ENCODE measurements at places on chromosomes 2 and 18. TPM values are rescaled to one million over a fixed set of nuclear protein-coding genes. Genes with fewer than 3 reads are reported as not detected.

DNA sequence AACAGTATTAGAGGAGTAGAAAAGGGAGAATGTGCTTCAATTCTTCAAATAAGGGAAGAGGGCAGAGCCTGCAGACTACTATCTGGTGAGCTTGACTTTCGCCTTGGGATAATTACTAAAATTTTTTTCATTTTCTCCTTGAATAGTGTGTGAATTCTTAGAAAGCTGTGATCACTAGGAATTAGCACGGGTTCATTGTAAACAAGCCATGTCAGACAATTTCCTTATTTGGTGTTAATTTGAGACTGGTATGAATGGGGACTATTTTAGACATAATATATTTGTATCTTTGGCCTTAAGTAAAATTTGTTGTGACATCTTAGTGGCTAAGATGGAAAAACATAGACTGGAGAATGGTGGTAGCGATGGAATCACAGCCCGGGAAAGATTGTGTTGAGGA, 66.6 kb downstream of the MYO3B start:
- DNase-seq, result no peak

NYAP2 gene
- not detected for total RNA-seq

AQP4 gene
- total RNA-seq, result not detected

ARHGAP28 gene
- not detected for total RNA-seq

DNA sequence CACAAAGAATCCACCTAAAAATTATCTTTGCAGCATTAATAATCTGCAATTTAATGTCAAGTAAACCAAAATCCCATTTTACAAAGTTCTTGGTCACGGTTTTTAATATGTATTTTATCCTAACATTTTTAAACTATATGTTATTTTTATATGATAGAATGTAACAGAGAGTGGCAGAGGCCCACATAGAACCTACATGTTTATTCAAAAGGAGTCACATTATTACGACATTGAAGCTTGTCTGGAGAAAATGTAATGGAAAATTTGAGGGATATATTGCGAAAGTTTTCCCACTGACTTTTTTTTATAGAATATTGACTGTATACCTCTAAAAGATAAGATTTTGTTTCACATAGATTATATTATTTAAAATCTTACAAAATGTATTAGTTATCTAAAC, 89.7 kb upstream of the COL3A1 start:
- DNase-seq, result no peak

GRCh38 chr18:3451989-3452749, 2.2 kb downstream of the TGIF1 start:
- peak; percentile 48 for DNase-seq

- DNase-seq, result no peak
Measured at GRCh38 chr18:11147371-11147951, 1.9 kb downstream of the PIEZO2 start.

GRCh38 chr18:24910221-24910620, 441.7 kb downstream of the ZNF521 start:
- no peak for DNase-seq

TMEM37 gene
- total RNA-seq, result not detected

- no peak for DNase-seq
Measured at GRCh38 chr18:62829936-62830335, 114.6 kb downstream of the PHLPP1 start.

All from OCI-LY7 (cell line).